ENCODE measurements at places on chromosomes 2 and 18. TPM values are rescaled to one million over a fixed set of nuclear protein-coding genes. Genes with fewer than 3 reads are reported as not detected.

Gene ELOA2
- total RNA-seq, result not detected

Gene ANTXR1
- 0.05 TPM for total RNA-seq

Gene ZRANB3
- total RNA-seq, result 21.5 TPM

Gene C1QL2
- not detected for total RNA-seq

Gene ANKRD30BL
- total RNA-seq, result not detected

Gene SP140
- 78.1 TPM for total RNA-seq

Gene PLCL1
- 0.68 TPM for total RNA-seq

Gene MORN2
- 5.0 TPM for total RNA-seq

Gene MC2R
- total RNA-seq, result not detected

Gene LOXL3
- total RNA-seq, result 0.38 TPM

Gene DCDC2C
- not detected for total RNA-seq

Gene XIRP2
- not detected for total RNA-seq

Gene TLX2
- not detected for total RNA-seq

Gene DAPL1
- not detected for total RNA-seq

Gene POTEI
- total RNA-seq, result not detected

Gene PRLH
- total RNA-seq, result not detected

Gene OTOS
- total RNA-seq, result not detected

Gene CHRNA1
- total RNA-seq, result not detected

Gene IL36G
- not detected for total RNA-seq

Gene FBXO15
- 2.1 TPM for total RNA-seq

Gene CPLX4
- not detected for total RNA-seq

Gene SLC14A1
- 3.1 TPM for total RNA-seq

Gene ATP5MC3
- total RNA-seq, result 401 TPM

Gene TACR1
- not detected for total RNA-seq

Gene TRIM54
- total RNA-seq, result 0.16 TPM

Gene RTKN
- total RNA-seq, result 1.6 TPM

Gene UGT1A10
- not detected for total RNA-seq

Gene SOX11
- not detected for total RNA-seq

Gene MATN3
- total RNA-seq, result not detected

Gene G6PC2
- not detected for total RNA-seq

Gene TM4SF20
- total RNA-seq, result not detected

Gene FEV
- total RNA-seq, result not detected

Gene TBR1
- not detected for total RNA-seq

Gene RBM44
- total RNA-seq, result 0.52 TPM

Gene CNTNAP5
- not detected for total RNA-seq

Gene LGALSL
- 3.9 TPM for total RNA-seq

Gene ABCG5
- total RNA-seq, result not detected

Gene AQP12A
- total RNA-seq, result not detected

Gene ASXL3
- total RNA-seq, result not detected

Gene CYP26B1
- not detected for total RNA-seq

Gene SCN7A
- total RNA-seq, result not detected
